Endothelial cell (in vitro differentiated cells): ENCODE measurements at places on chromosomes 12 and 14. TPM values are rescaled to one million over a fixed set of nuclear protein-coding genes. Genes with fewer than 3 reads are reported as not detected.

GRCh38 chr12:30985814-30986452 is 59.4 kb downstream of the TSPAN11 start:
- no peak overlapping the region for H3K27ac ChIP-seq
- H3K4me1 ChIP-seq, result peaks cover under 1% of the 10 kb centered on the region
- no peak overlapping the region for H3K4me3 ChIP-seq
- H3K27me3 ChIP-seq, result peaks cover 10% of the 10 kb centered on the region
- no peaks in the 10 kb centered on the region for H3K36me3 ChIP-seq
- peak; percentile 79 for DNase-seq

- H3K4me3 ChIP-seq, result no peak overlapping the region
- H3K27ac ChIP-seq, result no peak overlapping the region
- no peaks in the 10 kb centered on the region for H3K36me3 ChIP-seq
- DNase-seq, result no peak
These were observed 298.5 kb downstream of the NPAS3 start for GRCh38 chr14:33237115-33237740.

DNA sequence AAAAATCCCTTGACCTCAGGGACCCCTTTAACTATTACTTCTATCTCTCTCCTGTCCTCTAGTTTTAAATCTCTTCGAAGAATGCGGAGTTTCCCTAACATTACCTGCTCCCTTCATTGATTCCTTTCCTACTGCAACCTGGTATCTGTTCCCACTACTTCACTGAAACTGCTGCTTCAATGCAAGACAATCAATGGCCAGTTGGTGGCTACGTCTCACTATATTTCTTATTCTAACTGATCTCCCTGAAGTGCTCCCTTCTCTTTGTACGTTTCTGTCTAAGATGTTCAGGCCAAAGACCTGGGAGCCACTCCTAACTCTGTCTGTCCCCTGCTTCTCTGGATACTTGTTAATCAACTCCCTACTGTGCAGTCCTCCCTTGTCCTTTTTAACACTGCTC is 10.3 kb upstream of the KCNA1 start:
- H3K36me3 ChIP-seq, result no peaks in the 10 kb centered on the region
- DNase-seq, result no peak
- H3K4me1 ChIP-seq, result no peaks in the 10 kb centered on the region
- H3K4me3 ChIP-seq, result no peak overlapping the region
- no peaks in the 10 kb centered on the region for H3K27me3 ChIP-seq
- no peak overlapping the region for H3K27ac ChIP-seq

GRCh38 chr12:65432651-65433050 is 154.2 kb downstream of the MSRB3 start:
- no peak overlapping the region for H3K27ac ChIP-seq
- DNase-seq, result no peak
- H3K4me1 ChIP-seq, result peaks cover 30% of the 10 kb centered on the region
- H3K4me3 ChIP-seq, result no peak overlapping the region

DNA sequence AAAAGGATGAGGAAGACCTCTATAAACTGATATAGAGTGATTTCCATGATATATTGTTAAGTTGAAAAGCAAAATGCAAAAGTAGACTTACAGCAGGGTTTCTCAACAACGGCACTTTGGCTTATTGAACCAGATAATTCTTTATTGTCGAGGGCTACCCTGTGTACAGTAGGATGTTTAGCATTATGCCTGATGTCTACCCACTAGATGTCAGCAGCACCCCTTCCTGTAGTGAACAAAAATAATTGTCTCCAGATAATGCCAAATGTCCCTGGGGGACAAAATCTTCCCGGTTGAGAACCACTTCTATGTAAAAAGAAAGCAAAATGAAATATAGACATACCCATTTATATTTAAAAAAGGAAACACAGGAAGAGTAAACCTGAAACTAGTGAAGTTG is 32.4 kb downstream of the ABCD2 start:
- no peak overlapping the region for H3K27ac ChIP-seq
- no peak for DNase-seq

DNA sequence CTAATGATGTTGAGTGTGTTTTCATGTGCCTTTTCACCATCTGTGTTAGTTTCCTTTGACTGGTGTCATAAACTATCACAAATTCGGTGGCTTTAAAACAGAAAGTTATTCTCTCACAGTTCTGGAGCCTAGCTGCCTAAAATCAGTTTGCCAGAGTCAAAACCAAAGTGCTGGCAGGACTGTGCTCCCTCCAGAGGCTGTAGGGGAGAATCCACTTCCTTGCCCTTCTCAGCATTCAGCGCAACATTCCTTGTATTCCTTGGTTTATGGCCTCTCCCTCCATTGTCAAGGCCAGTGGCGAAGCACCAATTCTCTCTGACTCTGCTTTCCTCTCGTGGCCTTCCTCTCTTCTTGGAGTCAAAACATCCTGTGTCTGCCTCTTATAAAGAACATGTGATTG is 174.2 kb upstream of the PDE3A start:
- H3K36me3 ChIP-seq, result no peaks in the 10 kb centered on the region
- DNase-seq, result peak; percentile 22
- peaks cover 8% of the 10 kb centered on the region for H3K4me1 ChIP-seq
- no peak overlapping the region for H3K4me3 ChIP-seq
- peaks cover 5% of the 10 kb centered on the region for H3K27me3 ChIP-seq
- H3K27ac ChIP-seq, result no peak overlapping the region

The TOMM20L gene
- not detected for total RNA-seq

The NEUROD4 gene
- not detected for total RNA-seq
